Effector CD8-positive, alpha-beta T cell (primary cell): ENCODE measurements at places on chromosomes 13 and 19.

DNA sequence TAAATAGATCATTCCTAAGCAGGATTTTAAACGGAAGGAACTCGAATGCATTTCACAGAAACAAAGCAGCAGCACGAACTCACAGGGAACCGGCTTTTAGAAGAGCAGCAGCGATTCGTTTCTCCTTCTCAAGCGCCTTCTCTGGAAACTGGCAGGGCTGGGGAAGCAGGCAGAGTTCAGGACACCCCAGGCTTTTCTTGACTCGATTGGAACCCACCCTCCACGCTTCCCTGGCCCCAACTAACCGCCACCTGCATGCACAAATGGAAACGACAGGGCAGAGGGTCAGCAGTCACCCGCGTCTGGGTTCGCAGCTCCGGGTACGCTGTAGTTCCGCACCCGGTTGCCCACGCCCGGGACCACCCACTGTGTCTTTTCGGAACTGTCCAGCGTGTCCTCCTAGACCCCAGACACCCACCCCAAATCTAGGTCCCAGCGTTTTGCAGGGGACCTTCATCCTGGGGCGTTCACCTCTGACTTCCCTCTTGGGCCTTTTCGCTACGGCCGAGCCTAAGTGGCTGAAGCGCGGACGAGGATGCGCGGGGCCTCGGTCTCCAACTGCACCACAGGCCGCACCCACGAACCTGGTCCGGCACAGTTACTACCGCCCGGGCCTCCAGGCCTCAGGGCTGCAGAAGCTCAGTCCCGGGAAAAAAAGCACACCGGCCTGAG, 500 bp downstream of the ZFP30 start:
- DNase-seq, result no peak

GRCh38 chr19:13045812-13046211, 50.5 kb downstream of the NFIX start:
- DNase-seq, result no peak

GRCh38 chr19:40091205-40092129, 724 bp upstream of the ZNF780A start:
- DNase-seq, result no peak

- DNase-seq, result no peak
Measured at GRCh38 chr13:93446238-93446637, 219.6 kb downstream of the GPC6 start.

DNA sequence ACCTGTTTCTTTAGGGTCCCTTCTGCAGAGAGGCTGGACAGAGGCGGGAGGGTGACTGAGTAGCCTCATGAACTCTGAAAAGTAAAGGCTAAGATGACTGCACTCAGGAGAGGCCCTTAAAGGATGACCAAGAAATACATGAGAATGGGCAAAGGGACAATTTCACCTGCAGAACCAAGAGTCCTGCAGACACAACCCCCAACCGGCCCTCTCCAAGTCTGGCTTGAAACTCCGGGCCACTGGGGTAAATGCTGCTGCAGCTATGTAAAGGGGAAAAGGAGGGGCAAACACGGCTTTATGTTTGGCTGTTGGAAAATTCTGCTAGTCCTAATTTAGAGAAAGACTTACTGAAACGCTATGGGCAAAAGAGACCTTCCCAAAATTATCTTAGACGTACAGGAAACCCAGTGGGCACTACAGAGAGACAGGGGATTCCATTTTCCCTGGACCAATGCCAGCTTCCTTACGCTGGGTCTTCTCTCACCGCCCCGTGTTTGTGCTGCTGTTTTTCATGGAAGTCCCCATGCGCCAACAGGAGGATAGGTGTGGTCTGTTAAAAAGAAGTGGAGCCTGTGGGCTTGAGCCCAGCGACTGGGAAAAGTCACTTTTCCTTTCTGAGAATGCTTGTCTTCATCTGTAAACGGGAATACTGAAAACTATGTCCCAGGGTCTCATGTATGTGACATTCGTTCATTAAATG, 10.6 kb downstream of the COL4A2 start:
- DNase-seq, result no peak

GRCh38 chr19:3033595-3034405, 4.7 kb upstream of the TLE2 start:
- no peak for DNase-seq

- DNase-seq, result no peak
Measured at GRCh38 chr13:84080748-84081530, 198.7 kb upstream of the SLITRK1 start.

GRCh38 chr13:79267560-79267959, 138.5 kb downstream of the RBM26 start:
- DNase-seq, result no peak

DNA sequence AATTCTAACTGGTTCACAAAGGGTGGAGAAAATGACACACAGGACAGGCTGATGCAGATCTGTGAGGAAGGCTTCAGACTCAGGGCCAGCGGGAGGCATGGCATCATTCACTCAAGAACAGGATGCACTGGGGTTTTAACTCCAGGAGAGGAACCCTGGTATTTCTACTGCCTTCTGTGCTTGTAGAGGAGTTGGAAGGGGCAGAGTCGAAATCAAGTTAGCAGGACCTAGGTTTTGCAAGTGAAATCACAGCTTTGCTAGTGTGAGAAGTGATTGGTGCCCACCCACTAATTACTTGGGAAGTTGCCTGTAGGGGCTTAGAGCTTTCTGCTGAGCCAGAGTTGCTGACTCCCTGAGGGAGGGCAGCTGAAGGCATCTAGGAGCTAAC, 92.7 kb downstream of the AKAP11 start:
- no peak for DNase-seq

- DNase-seq, result no peak
Measured at GRCh38 chr19:17216058-17216670, 1.0 kb downstream of the USE1 start.

GRCh38 chr19:3555653-3556422, 1.5 kb downstream of the MFSD12 start:
- DNase-seq, result no peak

GRCh38 chr19:33518541-33518940, 3.0 kb downstream of the PEPD start:
- no peak for DNase-seq

- no peak for DNase-seq
Measured at GRCh38 chr13:38463048-38463447, 113.4 kb downstream of the UFM1 start.

GRCh38 chr19:10747271-10747670, 29.4 kb downstream of the DNM2 start:
- no peak for DNase-seq

- DNase-seq, result no peak
Measured at GRCh38 chr13:70189981-70190380, 81.7 kb upstream of the KLHL1 start.

DNA sequence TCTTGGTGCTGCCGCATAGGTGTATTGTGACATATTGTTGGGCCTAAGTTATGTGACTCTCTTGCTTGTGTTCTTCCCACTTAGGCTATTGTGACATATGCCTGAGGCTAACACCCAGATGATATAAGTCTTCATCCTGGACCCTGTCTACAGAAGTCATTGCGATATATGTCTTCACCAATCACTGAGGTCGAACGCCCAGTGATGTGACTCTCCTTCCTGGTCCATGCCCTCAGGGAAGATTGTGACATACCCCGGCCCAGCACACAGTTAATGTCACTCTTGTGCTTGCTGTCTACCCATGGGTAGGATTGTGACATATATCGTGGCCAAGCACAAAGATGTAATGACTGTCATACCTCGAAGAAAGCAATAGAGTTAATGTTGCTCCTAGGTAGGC, 16.9 kb upstream of the ZNF730 start:
- no peak for DNase-seq

- no peak for DNase-seq
Measured at GRCh38 chr13:42883771-42884467, 102.5 kb downstream of the FAM216B start.

- no peak for DNase-seq
Measured at GRCh38 chr13:102028868-102029267, 373.0 kb downstream of the FGF14 start.

DNA sequence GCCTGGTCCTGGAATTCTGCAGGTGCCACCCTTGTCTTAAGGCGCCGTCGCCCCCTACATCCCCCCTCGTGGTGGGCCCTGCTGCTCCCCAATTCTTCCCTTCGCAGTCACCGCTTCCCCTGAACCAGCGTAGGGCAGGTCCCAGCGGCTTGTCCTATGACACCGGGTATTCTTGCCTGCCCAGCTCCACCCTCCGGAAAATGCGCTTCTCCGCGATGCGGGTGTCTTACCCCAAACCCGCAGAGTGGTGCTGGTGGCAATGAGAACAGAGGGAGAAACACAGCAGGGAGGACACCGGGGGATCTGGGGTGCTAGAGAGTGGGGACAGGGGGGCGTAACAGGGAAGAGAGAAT, 9.0 kb downstream of the ZNF808 start:
- DNase-seq, result peak; percentile 18

DNA sequence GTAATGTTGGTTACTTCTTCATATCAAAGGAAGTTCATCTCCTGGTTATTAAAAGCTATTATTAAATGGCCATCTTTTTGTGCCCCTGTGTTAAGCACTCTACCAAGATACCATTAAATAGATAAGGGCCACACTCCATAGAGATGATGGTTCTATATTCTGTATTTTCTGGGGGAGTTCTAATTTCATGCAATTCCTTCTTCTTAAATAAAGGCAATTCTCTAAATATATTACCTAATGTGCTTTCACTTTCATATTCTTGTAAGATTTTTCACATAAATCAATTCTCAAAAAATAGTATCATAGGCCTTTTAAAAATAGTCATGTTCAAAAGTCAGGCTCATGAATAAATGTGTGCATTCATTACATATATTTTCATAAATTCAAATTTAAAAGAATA, 47.0 kb upstream of the USPL1 start:
- DNase-seq, result no peak

GRCh38 chr19:45825917-45826893, 11.1 kb upstream of the RSPH6A start:
- no peak for DNase-seq

DNA sequence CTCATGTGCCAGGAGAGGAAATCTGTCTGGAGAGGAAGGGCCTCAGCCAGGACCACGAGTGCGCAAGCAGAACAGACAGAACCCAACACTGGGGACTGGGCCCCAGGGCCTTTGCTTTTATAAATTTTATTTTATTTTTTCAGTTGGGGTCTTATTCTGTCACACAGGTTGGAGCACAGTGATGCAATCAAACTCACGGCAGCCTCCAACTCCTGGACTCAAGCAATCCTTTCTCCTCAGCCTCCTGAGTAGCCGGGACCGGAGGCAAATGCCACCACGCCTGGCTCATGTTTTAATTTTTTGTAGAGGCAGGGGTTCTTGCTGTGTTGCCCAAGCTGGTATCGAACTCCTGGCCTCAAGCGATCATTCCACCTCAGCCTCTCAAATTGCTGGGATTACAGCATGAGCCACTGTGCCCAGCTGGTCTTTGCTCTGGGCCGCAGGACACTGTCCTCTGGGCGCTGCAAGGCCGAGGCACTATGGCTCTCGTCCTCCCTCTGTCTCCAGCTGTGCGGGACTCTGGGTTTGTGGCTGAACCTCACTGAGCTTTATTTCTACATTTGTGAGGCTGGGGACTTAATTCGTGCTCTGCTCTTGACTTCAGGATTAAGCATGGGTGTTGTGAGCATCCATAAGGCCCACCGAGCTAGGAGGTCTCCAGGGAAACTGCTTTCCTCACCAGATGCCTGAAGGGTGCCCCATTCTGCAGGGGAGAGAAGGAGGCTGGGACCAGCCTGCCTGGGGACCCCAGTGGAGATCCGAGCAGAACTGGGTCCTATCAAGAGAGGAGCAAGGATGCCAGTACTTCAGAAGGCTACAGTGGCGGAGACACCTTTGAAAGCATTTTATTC, 144.2 kb upstream of the VSTM2B start:
- no peak for DNase-seq

GRCh38 chr13:109599901-109600657, 186.3 kb downstream of the IRS2 start:
- DNase-seq, result no peak

DNA sequence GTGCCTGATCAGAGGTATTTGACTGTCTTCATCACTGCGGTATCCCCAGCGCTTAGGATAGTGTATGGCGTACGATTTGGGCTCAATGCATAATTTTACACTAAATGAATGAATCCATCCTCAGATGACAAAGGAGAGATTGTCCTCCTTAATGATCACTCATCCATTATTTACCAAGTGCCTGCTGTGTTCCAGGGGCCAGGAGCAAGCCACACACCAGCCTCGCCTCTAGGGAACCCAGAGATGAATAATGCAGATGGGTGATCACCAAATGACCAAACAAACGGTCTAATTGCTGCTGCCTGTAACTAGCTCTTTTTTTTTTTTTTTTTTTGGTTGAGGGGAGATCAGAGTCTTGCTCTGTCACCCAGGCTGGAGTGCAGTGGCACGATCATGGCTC, 5.9 kb upstream of the GPR32 start:
- DNase-seq, result no peak

DNA sequence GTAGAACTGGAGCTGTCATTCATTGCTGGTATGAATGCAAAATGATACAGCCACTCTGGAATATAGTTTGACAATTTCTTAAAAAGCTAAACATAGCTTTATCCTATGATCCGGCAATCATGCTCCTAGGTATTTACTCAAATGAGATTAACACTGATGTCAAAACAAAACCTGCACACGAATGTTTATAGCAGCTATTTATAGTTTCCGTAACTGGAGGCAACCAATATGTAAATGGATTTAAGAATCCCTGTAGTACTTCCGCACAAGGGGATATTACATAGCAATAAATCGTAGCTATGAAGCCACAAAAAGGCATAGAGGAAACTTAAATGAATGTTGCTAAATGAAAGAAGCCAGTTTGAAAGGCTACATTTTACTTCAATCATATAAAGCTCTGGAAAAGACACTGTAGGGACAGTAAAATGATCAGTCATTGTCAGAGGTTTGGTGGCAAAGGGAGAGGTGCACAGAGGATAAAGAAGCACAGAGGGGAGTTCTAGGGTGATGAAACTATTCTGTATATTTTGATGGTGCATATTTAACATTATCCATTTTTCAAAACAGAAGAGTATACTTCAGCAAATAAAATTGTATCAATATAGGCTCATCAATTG, 1893.0 kb upstream of the PCDH20 start:
- DNase-seq, result no peak

DNA sequence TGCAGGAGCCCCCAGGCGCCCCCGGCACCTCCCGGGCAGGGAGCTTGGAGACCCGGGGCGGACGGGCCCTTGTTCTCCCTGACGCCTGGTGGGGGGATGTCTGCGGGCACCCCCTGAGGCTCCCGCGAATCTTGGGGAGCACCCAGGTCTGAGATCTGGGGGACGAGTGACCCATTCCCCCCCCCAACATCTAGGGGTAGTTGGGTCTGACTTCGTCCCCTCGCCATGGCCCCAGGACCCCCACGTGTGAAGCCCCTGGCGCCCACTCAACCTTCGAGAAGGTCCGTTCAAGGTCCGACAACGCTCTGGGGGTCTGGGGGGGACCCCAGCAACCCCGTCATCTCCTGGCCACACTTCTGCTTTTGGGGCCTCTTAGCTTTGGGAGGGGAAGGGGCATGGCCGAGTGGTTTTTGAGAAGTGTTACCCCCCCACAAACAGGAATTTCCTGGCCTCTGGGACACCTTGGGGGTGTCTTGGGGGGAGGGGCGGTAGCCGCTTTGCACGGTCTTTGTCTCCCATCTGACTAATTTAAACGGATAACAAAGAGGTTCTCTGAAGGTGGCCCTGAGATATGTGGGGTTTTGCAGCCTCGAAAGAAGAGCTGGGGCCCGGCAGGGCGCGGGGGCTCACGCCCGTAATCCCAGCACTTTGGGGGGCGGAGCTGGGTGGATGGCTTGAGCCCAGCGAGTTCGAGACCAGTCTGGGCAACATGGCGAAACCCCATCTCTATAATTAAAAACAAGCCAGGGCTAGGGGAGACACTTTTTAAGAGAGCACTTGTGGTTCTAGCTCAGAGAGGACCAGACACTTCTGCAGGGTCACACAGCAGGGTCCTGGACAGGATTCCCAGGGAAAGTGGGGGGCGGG, 608 bp downstream of the CNN2 start:
- DNase-seq, result no peak
